ENCODE measurements at places on chromosomes 13 and 19.

GRCh38 chr19:18762125-18763023 lies 28.7 kb downstream of the COMP start:
- DNase-seq, result no peak

DNA sequence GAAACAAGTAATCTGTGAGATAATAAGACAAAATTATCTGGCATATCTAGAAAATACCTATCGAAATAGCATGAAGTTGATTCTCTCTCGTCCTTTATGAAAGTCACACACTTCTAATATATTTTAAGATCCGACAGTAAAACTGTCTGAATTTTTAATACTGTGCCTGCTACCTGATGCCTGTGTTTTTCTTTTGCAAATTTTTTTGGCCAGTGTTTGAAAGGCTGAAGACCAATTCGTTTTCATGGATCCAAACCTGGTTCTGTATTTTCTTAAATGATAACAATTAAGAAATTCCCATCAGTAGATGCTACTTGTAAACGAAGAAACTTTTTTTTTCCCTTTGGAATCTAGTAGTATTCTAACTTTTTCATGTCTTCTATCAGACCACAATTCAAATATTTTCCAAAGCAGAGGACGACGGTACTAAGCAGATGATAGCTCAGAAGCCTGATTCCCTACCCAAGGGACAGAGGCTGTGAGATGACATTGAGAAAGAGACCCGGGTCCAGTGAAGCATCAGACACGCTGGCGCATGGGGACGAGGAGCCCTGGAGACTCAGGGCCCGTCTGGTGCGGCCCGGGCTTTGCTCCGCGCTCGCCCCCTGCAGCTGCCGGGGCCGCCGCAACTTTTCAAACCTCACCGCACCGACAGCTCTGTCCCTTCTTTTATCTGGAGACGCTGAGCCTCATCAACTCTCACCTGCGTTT lies 49.5 kb upstream of the PABPC3 start:
- no peak for DNase-seq

DNA sequence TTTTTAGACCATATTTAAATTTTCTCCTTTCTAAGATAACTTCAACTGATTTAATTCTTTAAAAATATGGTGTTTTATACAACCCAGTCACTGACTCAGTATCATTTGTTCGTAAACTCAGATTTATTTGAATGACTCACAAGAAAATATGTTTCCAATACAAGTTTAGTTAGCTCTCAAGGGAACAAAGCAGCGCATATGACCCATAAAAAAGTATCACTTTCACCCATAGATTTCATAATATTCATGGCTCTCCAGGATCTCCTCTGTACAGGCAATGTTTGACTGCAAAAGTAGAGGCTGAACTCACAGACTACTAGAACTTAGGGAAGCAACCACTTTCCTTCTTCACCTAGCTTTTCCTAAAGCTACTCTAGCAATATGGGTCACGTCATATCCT lies 405.6 kb upstream of the PCDH9 start:
- no peak for DNase-seq

DNA sequence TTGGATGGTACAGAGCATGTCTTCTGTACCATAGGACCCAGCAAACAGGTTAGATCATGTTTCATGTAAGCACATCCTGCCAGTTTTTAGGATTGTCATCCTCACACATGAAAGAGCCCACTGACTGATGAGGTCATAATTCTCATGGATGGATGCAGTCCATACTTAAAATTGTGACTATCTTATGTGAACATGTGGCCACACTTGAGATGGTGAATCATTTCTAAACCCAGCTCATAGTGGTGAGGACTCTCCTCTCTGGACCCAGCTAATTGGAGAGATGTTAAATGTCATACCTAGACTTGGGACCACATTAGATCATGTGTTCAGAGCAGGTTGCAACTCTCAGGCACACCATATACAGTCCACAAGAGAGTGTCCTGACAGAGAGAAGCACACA lies 24.8 kb upstream of the ZNF254 start:
- DNase-seq, result no peak

- no peak for DNase-seq
Observed at GRCh38 chr13:112127564-112128330, 60.8 kb downstream of the SOX1 start.

DNA sequence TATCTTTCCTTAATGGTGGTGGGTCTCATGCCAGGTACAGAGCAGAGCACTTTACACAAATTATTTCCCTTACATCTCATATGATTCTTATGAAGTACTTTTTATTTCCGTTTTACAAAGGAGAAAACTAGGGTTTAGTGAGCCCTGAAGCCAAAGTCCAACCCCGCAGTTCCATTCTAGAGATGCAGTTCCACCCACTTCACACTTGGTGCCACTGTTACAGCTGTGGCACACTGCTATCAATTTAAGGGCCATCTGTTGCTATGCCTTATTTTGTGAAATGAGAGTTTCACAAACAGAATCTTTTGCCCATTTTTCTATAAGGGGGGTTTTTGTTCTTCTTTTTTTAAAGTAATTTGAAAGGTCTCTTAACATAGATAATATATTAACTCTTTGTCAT lies 12.9 kb downstream of the MIPEP start:
- no peak for DNase-seq

All from activated naive CD4-positive, alpha-beta T cell treated with Interleukin-2 at 50 U/mL for 16 hours (primary cell).